ENCODE measurements at places on chromosomes 5 and 9.

- DNase-seq, result no peak
Observed at GRCh38 chr5:123800640-123801039, 288.7 kb downstream of the CSNK1G3 start.

DNA sequence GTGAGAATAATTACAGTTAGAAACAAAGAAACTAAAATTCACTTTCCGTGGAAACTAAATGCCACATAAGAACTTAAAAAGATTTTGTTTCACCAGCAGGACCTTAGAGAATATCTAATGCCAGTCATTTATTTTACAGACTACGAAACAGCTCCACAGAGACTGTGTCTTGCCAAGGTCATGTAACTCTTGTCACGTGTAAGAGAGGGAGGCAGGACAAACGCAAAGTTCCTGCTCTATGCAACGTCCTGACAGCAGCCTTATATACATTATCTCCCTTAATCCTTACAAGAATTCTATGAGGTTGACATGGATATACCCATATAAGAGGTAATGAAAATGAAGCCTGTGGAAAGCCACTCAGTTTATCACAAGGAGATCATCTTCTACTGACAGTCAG, 39.4 kb downstream of the CTNNAL1 start:
- DNase-seq, result no peak

DNA sequence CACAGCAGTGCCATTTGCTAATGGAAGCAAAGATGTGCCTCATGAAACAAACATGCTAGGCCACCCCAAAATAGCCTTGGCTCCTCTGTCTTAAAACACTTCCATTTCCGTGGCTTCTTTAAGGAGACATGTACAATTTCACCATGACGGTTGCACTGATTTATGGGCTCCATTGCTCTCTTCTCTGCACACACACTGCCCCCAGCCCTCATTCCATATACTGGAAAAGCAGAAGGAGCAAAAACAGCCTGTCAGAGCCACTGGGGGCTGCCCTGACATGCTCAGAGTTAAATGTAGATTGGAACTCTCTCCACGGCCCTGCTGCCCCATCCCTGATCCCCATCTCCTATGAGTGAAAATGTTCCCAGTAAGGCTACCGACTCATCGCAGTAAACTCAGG, 114.8 kb downstream of the ROR2 start:
- DNase-seq, result no peak

- peak; percentile 19 for DNase-seq
Observed at GRCh38 chr9:21764846-21765245, 37.6 kb upstream of the MTAP start.

DNA sequence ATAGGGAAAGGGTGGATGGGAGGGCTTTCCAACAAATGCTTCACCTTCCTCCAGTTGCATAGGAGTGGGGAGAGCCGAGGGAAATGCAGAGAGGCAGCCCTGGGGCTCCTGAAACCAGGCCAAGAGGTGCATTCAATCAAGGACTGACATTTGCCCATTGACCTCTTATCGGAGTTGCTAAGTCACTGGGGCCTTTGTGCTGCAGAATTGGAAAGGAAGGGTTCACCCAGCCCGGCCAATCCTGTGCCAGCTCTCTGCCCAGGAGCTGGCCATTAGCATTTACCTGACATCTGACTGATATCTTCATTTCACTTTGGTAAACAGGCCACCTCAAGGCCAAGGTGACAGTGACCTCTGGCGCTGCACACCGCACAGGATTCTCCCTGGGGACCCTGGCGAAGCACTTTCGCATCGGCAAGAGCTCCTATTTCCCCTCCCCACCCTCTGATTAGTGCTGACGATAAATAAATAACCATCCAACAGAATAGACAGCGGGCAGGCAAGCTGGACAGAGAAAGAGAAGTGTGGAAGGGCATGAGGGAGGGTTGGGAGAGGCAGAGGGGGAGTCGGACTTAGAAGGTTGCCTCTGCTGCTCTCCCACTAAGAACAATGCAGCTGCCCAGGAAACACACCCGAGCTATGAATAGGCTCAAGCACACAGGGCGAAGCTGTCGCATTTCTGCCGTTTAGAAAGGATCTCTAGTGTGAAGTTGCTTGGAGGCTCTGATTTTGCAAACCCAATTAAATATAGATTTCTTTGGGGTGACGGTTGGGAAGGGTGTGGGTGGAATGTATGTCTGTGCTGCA, 57.0 kb upstream of the BOD1 start:
- no peak for DNase-seq

DNA sequence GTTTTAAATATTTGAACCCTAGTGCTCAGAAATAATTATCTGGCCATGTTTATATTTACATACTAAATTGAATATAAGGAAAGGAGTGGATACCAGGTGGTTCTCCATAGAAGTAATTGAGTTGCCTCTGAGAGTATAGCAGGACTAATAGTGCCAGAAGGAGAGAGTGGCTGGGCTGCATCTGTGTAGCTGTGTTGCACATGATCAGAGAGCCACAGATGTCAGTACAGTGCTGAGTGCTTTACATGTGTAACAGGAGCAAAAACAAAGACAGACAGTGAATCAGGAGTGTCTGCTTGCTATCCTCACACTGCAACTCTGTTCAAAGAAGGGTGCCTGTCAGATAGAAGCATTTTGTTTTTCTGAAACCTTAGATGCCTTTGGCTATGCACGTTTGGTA, 353.9 kb upstream of the PAPPA start:
- no peak for DNase-seq

GRCh38 chr5:127419683-127420257, 97.7 kb upstream of the PRRC1 start:
- no peak for DNase-seq

DNA sequence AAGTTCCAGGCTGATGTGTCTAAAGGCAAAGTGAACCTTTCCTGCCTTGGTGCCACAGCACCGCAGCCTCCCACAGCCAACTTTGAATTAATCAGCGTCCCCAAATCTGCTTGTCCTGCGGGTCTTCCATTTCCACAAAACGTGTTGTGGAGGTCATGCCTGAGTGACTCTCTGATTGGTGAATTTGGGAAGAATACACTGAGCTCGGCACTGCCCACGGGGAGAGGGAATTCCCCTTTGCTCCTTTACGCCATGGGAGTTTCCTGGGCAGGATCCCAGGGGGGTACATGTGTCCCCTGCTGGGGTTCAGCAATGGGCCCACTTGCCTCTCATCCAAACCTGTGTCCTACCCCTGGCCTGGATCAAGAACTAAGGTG, 90.4 kb downstream of the LHX2 start:
- DNase-seq, result no peak

DNA sequence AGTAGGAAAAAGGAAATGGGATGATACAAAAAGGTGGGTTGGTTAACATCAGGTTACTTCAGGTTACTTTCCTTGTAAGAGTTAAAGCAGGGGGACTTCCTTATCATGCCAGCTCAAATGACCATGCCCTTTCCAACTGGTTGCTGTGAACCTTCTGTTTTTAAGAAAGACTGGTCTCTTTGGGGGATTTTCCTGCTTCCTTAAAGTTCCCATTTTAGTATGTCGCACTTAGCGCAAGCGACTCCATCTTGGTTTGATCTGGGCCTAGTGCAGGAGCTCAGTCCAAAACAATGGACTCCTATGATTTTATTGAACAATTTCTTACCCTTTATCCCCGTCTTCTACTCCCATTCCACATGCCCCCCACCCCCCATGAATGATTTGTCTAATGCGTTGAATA, 169.8 kb downstream of the INSYN2B start:
- DNase-seq, result no peak

DNA sequence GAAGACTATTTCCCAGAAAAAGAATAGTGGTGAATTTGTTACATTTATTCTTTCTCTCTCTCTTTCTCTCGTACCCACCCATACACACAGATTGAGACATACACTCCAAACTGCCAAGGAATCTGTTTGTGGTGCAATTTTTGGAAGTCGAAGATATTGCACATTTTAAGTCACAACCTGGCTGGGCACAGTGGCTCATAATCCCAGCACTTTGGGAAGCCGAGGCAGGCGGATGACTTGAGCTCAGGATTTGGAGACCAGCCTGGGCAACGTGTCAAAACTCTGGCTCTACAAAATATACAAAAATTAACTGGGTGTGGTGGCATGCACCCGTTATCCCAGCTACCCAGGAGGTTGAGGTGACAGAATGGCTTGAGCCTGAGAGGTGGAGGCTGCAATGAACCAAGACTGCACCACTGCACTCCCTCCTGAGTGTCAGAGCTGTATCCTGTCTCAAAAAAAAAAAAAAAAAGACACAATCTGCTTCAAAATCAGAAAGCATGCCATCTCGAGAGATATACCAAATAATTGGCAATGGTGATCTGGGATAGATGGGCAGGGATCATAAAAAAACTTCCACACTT, 19.2 kb upstream of the PLIN2 start:
- no peak for DNase-seq

DNA sequence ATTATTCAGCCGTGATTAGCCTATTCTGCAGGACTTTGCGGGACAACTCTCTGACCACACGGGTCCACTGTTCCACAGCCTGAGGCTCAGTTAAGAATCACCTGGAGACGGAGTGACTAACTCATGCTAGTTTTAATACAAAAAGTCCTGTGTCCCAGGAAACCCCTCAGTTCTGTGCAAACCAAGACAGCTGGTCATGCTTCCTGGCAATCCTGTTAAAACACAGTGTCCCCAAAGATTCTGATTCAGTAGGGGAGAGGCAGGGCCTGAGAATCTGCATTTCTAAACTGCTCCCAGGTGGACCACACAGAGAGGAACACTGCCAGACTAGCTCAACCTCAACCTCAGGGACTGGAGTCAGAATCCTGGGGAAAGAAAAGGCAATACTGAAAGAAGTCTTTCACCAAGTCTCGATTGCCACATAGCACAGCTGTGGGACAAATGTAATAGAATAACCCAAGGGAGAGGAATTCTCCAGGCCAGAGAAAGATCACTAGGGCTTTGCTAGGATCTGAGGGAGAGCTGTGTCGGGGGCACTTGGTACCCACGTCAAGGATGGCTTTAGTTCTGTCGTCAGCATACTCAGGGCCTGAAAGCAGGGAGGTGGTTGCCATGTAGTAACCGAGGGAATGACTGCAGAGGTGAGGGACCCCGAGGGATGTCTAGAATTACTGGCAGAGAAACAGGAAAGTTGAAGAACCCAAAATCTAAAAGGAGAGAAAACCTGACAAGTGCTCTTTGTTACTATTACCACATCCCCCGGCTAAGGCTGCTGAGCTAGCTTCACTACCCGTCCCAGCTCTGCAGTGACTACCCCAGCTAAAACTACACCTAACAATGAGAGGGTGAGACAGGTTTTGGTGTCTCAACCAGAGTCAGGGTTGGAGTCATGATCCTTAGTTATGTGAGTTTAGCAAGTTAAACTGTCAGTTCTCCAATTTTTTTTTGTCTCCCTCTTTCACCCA, 8.6 kb downstream of the SUSD1 start:
- peak; percentile 67 for DNase-seq

- peak; percentile 46 for DNase-seq
Observed at GRCh38 chr9:78235256-78235761, 566 bp upstream of the CEP78 start.

DNA sequence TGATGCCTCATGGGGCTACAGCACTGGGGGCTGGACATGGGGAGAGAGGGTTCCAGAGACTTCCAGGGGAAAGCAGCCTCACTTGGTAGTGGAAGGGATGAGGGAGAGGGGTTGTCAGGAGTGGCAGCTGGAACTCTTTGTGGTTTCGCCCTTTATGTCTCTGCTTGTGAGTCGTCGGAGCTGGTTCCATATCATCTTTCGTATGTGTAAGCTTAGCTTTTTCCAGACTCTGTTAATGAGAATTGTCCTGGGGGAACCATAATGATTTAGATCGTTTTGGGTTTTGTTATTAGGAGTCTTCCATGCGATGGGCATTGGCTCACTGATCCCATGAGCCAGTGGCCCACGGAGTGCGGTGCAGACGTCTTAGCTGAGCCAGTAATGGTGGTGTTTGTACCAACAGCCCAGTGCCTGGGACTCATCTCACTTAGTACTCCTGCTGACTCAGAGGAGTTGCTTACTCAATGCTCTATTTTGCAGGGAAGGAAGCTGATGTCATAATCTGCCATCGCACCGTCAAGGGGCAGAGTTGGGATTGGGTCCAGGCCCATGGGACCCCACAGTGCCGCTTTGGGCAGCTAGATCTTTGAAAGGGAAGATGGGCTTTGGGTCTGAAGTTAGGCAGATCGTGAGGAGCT, 48.5 kb downstream of the NEK6 start:
- peak; percentile 96 for DNase-seq

GRCh38 chr9:18947892-18948339, 85.1 kb downstream of the SAXO1 start:
- DNase-seq, result peak; percentile 4

- peak; percentile 50 for DNase-seq
Observed at GRCh38 chr9:124040186-124040931, 28.8 kb downstream of the LHX2 start.

DNA sequence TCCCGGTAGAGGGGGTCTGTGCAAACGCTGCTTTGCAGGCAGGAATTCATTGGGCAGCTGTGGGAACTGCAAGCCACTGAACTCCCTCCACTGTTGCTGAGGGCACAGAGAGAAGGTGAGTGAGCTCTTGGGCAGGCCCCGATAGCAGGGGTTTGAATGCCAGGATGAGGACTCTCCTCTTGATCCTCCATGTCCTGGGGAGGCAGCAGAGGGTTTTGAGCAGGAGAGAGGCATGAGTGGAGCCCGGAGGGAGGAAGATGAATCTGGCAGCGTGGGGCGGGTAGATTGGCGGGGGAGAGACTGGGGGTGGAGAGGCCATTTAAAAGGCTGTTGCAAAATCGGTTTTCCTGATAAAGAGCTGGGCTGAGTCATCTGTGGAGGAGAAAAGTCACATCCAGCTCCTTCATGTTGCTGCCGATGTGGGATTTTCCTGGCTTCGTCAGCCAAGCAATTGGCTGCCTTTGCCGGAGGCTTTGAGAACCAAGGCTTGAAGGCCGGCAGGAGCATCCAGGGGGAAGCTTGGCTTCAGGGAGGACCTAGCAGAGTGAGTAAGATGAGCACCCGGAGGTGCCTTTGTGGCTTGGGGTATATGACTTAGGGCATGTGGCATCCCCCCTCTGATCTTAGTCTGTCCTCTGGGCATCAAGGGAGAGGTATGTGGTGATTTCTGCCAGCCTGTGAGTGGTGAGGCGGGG, at the start of gene SYNPO:
Gene SYNPO, plus strand, starts transcription at position 350 of the 695 bp plus-strand sequence. CDS start 7,616 bp downstream, outside the sequence.
- peak; percentile 98 for DNase-seq

GRCh38 chr5:161030229-161030628, 178.2 kb upstream of the ATP10B start:
- no peak for DNase-seq

DNA sequence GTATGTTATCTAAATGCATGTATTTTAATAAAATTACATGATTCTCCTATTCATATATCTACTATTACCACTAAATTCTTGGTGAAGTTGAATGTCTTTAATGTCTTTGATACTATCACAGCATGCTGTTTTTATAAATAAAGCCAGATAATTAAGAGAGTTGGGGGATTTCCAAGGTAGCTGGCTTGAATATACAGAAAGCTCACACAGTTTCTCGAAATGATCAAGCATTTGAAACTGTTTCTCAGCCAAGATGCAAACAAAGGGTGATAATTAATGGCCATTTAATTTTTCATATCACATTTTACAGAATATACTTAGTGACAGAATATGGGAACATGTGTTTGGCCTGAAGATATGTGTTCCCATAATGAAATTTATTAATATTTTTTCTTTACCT, 145.6 kb upstream of the CDH12 start:
- no peak for DNase-seq

DNA sequence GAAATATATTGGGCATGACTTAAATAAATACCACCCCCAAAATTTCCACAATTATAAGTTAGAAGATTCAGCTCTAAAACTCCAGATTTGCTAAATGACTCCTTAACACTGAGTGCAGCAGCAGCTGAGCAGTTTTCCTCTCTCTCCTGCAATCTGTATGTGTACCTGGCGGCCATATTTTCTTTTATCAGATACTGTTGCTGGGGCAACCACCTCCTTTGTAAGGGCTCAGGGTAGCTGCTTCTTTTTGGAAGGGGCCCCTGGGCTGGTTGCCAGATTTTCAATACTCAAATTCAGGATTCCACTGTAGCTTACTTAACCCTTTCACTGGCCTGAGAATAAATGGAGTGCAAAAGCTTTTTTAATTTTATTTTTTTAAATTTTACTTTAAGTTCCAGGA, 197.0 kb downstream of the TAF11L14 start:
- DNase-seq, result no peak
